Stimulated activated naive CD4-positive, alpha-beta T cell treated with Interleukin-2 at 50 U/mL for 16 hours (primary cell): ENCODE measurements at places on chromosomes 2 and 18.

GRCh38 chr2:134611316-134611715 lies 107.5 kb downstream of the TMEM163 start:
- no peak for DNase-seq

DNA sequence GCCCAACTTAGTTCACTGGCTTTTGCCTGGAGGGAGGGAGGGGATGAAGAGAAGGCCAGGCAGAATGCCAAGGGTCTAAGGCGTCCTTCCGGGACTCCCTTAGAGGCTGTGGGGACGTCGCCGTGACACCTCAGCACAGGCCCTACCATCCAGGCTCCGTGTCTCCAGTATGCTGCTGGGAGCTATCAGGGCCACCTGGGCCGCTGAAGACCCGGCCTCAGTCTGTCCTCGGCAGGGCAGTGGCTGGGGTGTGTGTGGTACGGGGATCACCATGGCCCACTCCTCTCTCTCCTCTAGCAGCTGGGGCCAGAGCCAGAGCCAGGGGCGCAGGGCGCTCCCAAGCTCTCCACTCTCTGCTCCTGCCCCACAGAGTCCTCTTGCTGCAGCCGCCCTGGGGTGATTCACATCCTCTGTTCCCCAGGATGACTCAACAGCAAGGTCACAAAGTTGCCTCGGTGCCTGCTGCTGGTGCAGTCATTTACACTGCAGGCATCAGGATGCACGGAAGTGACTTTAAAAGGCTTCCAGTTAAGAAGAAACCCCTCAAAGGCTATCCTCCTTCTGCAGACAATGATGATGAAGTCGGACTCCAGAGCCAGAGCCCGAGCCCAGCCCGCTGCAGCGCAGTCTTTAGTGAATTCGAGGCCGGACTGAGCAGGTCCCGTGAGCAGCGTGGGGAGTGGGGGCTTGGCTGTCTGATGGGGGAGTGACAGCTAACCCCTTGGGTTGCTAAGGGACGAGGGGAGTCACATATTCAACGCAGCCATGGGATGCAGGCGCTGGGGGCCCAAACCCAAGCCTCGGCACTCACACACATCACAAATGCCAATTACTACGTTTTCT lies 31.9 kb downstream of the SNORC start:
- DNase-seq: no peak

DNA sequence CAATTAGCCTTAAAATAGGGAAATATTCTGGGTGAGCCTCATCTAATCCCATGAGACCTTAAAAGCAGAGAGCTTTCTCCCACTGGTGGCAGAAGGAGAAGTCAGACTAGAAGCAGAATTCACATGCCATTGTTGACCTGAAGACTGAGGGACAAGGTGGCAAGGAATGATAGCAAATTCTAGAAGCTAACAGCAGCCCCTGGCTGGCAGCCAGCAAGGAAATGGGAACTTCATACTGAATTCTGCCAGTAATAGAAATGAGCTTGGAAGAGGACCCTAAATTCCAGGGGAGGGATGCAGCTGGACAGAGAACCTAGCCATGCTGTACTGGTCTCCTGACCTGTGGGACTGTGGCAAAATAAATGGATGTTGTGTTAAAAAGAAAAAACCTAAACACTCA lies 19.5 kb downstream of the B3GNT7 start:
- DNase-seq: no peak

DNA sequence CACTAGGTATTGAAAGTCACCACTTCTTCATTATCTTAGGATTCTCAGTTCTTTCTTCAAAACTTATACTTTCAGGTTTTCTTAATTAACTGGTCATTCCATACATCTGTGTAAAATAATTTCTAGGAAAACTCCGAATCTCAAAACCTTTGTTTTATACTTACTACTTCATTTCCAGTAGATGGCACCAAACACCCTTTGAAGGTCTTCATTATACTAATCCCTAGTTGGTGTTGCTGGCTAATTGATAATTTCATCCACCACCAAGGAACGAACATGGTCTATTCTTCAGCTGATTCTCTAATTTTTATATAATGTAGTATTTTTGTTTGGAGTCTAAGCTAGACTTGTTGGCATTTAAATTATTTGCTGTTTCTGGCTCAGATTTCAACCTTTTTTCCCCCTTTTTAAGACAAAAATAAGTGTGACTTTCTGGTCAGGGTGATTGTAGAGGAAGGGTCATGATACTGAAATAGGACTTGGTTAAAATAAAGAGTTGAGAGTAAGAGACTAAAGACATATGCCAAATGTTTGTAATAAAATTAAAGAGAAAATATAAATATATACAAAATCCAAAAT lies 2.8 kb upstream of the MXD1 start:
- DNase-seq: no peak

- DNase-seq: no peak
Measured at GRCh38 chr18:58887613-58887963, 22.9 kb downstream of the ZNF532 start.

GRCh38 chr2:2642906-2643890 lies 312.1 kb upstream of the MYT1L start:
- DNase-seq: no peak

DNA sequence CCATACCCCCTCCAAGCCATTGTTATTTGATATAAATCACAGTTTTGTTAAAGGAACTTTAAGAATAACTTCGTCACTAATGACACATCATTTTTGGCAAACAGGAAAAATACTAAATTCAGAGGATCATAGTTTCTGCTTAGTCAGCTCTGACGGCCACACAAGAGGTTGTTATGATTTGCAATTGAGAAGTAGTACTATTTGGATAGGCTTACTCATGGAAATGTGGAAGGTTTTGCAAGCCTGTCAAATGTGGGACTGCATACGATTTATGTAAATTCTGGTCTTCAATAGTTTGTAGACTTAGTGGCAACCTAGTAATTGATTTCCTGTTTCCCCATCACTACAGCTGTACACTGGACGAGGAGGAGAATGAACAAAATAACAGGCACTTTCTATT lies 108.1 kb downstream of the ARHGEF33 start:
- DNase-seq: no peak

GRCh38 chr2:229921101-229921891 lies 513 bp downstream of the TRIP12 start:
- peak; percentile 69 for DNase-seq

- no peak for DNase-seq
Measured at GRCh38 chr2:210460322-210461227, 16.0 kb downstream of the LANCL1 start.

- DNase-seq: no peak
Measured at GRCh38 chr2:204853905-204854304, 308.6 kb downstream of the PARD3B start.

DNA sequence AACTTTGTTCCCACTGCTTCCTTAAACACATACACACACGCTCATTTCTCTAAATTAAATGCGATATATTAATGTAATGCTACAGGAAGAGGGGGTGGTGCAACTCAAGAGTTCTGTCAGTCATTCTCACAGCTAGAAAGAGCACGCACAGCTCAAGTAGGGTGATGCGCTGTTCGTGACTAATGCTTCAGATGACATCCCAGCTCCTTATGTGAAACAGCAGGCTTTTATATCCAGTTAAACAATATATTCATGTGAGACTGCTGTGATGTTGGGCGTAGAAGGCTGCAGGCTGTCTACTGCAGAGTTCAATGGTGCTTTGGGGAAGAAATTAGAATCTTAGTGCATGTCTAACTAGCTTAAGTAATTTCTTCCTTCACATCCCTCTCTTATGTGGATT lies 912.6 kb upstream of the FSHR start:
- DNase-seq: no peak
